Inflammatory macrophage (primary cell): ENCODE measurements at places on chromosomes 2 and 18.
A peak's percentile ranks its signal among the peaks of the same experiment; 100 is the strongest.

DNA sequence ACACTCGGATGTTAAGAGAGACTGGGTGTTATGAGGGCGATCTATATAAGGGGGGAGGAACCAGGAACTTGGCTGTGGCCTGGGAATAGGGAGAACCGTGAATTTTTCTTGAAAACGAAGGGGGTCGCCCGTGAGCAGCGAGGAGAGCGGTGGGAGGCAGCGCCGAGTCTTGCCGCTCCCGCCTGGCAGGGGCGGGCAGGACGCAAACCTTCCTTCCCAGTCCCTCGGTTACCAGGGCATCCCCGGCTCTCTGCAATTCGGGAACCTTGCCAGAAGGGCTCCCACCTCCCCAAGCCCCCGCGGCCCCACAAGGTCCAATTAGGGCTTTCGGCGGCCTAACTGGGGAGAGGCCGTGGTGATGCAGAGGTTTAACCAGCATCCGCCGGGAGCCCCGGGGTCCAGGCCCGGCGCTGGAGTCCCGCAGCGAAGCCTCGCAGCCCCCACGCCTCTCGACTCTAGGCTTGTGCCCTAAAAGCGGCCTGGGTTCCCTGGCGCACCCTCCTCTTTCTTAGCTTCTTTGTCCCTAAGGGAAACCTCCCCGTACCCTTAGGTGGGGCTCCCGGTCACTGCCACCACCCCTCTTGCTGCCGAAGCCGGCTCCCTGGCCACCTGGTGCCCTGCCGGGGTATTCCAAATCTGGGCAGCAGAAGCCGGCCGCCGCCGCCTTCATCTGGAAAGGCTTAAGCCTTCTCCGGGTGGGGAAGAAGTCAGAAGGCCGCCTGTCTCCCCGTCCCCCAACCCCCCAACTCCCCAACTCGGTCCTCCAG lies 680 bp upstream of the FHOD3 start:
- DNase-seq = no peak

DNA sequence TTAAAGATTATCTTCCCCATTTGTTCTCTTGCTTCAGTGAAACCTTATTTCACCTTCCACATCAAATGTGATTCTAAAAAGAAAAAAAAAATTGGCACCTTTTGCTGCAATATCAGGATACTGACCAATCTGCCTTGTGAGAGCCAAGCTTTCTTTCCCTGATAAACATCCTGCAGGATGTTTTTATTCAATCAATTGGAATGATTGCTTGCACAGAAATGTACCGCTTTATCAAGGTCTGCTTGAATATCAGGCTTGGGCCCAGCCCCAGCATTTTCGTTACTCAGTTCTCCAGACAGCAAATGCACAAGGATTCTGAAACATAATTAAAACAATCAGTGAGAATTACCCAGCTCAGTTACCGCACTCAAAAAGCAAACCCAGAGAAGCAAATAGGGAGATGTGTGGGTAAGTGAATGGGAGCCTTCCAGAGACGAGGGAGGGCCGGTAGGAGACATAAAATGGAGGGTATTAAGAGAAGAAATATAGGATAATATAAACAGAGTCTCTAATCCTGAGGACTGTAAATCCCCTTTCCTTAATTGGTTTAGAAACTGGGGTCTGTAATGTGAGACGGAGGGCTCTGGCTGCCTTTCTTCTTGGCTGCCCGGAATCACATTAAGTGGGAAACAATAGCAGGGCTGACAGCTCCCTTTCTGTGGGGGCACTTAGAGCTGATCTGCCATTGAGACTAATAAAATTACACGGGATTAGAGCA lies 291.8 kb downstream of the ICOS start:
- no peak for DNase-seq

- no peak for DNase-seq
These were observed 95.7 kb upstream of the LINC00305 start for GRCh38 chr18:64244571-64244970.

GRCh38 chr2:183543222-183543621 lies 419.0 kb downstream of the NUP35 start:
- DNase-seq = no peak

DNA sequence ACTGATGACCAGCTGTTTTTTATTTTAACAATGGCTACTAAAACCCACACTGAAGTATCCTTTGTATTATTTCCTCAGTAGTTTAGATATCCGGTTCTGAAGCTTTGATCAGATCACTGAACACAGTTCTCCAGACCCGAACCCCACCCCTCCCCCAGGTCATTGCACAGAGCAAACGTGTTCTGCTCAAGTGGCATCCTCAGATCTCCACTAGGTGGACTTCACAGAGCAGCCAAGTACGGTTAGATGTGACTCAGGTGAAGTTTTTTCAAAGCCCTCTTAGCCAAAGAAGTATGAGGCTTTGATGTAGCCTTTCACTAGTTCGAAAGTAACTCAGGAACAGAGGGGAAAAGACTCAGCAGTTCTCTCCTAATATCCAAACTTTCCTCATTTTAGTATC lies 142.7 kb upstream of the NRP2 start:
- no peak for DNase-seq

GRCh38 chr18:44541781-44542180 lies 138.9 kb upstream of the SETBP1 start:
- DNase-seq = no peak

DNA sequence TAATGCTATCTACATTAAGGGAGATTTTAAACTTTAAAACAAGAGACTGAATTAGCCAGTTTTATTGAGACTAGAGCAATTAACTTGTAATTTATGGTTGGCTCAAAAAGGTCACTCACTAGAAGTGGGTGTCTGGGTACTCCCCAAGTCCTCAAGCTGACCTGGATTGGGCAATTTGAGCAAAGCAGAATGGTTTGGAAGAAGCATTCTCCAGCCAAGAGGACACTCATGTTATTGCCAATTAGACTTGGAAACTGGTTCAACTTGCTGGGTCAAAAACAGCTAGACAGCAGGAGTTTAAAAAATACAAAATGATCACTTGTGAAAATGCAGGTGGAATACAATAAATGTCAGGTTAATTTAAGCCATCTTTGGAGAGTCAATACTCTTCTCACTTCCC lies 29.5 kb upstream of the MYO1B start:
- no peak for DNase-seq

DNA sequence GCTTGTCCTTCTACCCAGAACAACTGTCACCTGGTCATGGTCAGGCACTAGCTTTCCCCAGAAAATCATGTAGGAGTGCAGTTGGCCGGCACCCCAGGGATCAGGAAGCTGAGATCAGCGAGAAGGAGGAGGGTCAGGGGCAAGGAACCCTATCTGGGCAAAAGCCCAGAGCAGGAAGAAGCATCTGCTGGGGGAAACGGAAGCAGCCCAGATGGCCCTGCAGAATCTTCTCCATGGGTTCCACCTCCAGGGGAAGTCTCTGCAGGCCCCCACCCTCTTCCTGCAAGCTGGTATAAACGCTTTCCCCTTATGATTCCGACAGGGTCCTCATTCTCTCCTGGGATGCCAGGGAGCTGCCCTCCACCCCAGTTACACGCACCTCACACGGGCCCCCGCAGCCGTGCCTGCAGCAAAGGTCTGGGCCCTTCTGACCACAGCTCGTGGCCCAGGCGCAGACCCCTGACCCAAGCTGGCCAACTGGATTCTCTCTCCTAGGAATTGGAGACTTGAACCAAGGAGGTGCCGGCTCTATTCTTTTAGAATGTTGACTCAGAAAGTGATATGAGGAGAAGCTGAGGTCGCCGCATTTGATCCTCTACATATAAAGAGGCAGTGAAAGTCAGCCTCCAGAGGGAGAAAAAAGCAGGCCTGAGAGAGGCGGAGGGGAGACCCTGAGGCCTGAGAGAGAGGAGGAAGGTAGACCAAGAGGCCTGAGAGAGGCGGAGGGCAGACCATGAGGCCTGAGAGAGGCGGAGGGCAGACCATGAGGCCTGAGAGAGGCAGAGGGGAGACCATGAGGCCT lies 71.0 kb downstream of the STPG4 start:
- DNase-seq = peak; percentile 90

DNA sequence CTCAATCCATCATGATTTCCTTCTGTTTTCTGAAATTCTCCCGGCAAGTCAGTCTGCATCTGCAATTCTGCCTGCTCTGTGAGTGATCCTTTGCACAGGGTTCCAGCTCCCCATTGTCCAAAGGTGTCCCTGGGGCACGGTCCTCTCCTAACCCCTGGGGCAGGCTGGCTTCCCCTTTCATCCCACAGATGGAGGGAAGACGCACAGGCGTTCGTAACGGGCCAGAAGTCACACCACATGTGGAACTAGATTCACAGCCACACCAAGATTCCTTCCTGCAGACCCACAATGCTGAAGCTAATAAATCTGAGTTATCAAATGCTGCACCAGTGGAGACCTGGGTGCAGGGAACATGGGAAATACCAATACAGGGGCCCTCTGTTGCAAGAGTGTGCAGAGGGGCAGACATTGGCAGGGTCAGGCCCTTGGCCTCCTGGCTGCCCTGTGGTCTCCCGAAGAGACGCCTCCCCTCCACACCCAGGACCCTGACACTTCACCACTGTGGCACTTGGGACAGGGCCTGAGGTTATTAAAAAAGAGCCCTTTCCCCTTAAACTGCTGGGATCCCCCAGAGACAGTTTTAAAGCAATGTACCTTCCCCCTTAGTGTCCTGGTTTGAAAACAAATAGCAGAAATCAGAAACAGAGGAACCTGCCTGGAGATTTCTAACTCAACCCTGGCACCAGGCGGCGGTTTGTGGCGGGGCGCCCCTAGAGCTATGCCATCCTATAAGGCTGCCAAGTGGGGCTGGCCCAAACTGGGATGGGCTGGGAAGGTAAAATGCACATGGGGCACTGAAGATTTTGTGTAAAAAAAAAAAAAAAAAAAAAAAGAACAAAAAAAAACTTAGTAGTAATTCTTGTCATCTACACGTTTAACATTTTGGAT lies 15.4 kb downstream of the ZNF516 start:
- DNase-seq = no peak

GRCh38 chr18:27685807-27686412 lies 491.0 kb downstream of the CDH2 start:
- DNase-seq = peak; percentile 5

- DNase-seq = no peak
These were observed 203.3 kb downstream of the LRP1B start for GRCh38 chr2:141927536-141927935.

DNA sequence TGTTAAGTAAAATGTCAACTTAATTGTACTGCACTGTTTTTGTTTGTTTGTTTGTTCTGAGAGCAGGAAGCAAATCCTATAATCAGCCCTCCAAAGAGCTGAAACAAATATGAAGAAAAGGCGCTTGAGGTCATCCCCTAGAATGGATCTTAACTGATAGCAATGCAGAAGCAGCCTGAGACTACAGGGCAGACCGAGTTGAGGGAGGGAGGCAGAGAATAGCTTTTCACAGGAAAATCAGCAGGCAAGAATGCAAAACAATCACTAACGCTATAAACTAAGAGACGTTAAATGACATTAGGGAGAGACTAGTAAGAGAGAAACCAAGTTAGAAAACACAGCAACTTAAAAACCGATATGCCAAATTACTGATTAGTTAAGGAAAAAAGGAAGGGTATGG lies 37.2 kb downstream of the GALNT1 start:
- DNase-seq = no peak

GRCh38 chr2:11155381-11156035 lies at the start of gene SLC66A3:
TSS of gene SLC66A3 (plus strand) at chr2:11155467. CDS start at chr2:11155547, 80 bp downstream.
- no peak for DNase-seq

DNA sequence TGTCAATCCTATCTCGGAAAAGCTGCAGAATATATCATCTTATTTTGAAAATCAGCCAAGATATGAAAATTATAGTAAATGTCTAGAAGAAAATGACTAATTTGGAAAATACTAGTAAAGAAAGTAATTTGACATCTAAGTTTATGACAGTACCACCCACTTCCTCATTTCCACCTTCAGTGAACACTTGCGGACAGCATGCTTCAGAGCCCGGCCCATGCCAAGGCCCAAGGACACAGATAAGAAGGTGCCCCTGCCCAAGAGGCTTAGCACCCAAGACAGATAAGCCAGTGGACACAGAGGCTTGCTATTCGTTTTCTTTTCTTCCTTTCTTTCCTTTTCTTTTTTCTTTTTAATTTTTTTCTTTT lies 4.8 kb upstream of the KCNG2 start:
- peak; percentile 57 for DNase-seq

DNA sequence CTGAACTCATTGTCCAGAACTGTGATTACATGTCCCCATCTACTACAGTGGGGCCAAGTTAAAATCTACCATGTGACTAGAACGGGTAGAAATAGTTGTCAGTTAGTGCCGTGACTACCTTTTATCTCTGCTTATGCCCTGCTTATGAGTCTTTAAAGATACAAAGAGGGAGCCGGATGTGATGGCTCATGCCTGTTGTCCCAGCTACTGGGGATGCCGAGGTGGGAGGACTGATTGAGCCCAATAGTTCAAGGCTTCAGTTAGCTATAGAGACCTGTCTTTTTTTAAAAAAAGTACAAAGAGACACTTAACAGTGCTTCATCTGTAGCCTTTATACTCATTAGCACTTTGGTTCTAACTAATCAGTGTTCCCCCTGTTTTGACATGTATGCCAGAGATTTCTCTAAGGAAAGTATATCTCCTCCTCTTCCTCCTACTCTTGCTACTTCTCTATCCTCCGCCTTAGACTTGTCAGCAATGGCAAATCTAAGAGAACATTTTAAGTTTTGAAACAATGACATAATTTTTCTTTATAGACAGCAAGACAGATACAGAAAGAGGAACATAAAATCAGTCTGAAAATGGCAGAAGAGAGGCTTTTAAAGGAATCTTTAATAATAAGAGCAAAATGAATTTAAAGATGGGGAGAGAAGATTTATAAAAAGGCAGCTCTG lies 45.0 kb downstream of the NBEAL1 start:
- DNase-seq = peak; percentile 51

DNA sequence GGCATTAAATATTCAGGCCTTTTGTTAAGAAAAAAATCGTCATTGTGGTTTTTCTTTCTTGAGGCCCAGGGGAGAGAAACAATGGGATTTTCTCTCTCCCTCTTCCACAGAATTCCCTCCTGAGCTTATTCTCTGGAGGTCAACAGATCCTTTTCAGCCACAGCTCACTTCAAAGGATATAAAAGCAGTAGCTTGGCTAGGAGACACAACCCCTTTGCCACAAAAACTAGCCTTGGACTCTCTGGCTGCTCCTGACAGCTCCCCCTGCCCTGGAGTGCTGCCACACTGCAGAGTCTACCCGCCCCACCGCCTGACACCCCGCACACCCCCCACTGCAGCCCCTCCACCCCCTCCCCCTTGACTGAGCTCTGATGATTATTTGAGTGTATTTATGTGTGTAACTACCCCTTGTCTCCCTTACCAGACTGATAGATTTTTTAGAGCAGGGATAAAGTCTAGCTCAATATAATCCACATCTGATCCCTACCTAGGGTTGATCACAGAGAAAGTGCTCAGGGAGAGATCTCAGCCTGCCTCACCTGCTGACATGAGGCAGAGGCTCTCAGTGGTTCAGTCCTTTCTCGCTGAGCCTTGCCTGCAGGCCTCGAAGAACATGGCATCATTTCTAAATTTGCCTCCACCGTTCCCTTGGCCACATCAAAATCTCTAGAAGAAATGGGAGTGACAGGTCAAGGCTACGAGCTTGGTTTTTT lies 132.2 kb upstream of the SP5 start:
- DNase-seq = no peak

- DNase-seq = no peak
These were observed 950.6 kb downstream of the DCDC2C start for GRCh38 chr2:4653991-4654390.
